ENCODE measurements at places on chromosomes 4 and X. TPM values are rescaled to one million over a fixed set of nuclear protein-coding genes. Genes with fewer than 3 reads are reported as not detected.

GRCh38 chr4:176814770-176815169 is 22.0 kb upstream of the VEGFC start:
- DNase-seq: no peak

GRCh38 chr4:18201885-18202284 is 180.3 kb upstream of the LCORL start:
- DNase-seq: no peak

DNA sequence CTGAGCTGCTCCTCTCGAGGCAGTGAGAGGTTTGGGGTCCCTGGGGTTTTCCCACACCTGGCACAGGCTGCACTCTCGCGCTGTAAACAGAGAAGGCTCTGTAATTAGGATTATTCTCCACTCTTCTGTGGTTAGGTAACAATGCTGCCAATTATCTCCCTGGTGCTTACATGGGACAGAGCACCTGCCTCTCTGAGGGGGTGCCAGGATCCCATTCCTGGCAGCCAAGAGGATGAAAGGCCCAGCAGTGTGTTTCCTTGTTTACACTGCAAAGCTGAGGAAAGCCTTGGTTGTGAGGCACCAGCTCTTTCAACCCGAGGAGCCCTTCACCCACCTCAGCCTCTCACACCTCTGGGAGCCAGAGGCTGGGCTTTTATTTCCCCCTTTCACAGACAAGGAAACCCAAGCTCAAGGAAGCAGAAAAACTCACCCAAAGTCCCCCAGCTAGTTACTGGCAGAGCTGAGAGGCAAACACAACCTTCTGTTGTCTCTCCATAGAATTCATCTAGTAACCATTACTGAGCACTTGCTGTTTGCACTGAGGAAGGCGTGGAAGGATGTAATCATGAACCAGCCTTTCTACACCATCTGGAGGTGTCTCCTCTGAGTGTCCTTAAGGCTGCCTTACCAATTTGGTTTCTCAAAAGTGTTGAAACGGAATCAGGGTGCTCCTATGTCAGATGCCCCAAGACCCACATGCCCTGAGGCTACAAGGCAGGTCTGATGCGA is 39.7 kb upstream of the PROM1 start:
- DNase-seq: no peak

DNA sequence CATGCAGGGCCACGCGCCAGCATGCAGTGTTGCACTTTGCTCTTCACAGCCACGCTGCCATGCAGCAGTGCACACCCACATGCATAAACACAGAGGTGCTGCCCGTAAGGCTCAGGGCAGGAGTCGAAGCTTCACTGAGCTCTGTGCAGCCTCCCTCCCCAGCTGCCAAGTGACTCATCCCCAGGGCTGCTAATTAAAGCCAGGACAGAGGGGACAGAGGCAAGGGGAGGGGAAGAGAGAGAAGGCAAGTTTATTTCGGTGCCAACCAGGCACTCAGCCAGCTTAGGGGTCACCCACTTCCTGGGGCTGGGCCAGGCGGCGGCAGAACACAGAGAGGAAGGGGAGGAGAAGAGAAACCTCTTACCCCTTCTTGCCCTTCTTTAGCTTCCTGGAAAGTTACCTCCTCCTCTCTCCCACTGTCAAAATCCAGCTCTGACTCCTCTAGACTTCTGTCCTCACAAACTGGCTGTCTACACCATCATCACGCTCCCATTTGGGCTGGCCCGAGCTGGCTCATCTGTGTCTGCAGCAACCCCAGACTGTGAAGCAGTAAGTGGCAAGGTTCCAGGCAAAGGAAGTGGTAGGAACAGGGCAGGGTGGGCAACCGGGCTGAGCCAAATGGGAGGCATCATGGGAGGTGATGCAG is 6.2 kb upstream of the IQSEC2 start:
- DNase-seq: peak; percentile 70

DNA sequence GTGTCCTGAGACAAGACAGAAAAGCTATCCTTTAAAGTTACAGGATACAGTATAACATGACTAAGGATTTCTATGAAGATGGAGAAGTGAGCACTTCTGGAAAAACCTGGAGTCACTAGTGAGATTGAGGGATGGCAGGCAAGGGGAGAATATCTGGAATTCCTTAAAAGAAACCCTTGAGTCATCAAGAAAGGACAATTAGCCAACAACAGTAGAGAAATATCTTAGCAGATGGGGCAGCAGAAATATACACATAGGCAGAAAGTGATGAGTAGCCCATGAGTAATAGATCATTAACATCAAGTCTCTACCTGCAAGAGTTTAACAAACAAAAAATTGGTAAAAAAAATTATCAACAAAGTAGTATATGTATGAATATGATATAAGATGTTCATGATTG is 858.8 kb upstream of the FRG1 start:
- no peak for DNase-seq

- DNase-seq: no peak
These were observed 1.3 kb downstream of the SULT1E1 start for GRCh38 chr4:69858690-69859089.

- no peak for DNase-seq
These were observed 252.4 kb upstream of the ARHGAP24 start for GRCh38 chr4:85222561-85222960.

DNA sequence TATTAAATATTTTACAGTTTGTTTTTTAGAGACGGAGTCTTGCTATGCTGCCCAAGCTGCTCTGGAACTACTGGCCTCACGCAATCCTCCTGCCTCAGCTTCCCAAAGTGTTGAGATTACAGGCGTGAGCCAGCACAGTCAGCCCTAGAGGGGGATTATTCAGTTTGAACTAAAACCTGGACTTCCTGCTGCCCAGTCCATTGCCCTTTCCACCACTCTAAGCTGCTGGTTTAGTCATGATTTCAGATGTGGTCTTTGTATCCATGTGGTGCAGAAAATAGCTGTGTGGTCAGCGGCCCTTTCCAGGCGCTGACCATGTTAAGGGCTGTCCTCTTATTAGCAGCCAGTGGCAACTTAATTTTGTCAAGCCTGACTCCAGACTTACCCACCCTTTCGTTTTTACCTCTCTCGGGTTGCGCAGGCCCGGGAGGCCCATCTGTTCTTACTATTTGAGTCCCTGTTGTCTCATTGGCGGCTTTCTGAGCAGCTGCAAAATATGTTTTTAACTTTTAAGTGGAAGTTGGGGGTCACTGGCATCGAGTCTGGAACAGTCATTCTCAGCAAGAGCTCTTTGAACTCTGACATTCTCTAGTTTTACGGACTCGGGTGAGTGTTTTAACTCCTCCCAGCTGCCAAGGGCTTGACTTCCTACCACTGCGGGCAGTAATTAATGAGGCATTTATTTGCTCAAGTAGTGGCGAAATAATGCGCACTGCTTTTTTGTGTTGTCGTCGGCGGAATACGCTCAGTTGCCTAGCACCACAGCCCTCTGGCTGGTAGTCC is 773 bp upstream of the VMA21 start:
- DNase-seq: peak; percentile 21

DNA sequence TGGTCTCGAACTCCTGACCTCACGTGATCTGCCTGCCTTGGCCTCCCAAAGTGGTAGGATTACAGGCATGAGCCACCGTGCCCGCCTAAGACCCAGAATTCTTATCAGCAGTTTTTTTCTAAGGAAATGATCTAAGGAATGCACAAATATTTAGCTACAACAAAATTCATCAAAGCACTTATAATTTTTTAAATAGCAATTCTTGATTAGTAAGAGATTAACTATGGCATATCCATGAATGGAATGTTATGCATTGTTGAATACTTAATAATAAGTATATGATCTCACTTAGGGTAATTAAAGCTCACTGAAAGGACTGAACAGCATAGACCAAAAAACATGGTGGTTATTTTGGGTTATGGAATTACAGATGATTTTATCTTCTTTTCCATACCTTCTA is 18.4 kb downstream of the CENPU start:
- no peak for DNase-seq

- peak; percentile 73 for DNase-seq
These were observed 248.1 kb upstream of the PPARGC1A start for GRCh38 chr4:24137671-24138601.

DNA sequence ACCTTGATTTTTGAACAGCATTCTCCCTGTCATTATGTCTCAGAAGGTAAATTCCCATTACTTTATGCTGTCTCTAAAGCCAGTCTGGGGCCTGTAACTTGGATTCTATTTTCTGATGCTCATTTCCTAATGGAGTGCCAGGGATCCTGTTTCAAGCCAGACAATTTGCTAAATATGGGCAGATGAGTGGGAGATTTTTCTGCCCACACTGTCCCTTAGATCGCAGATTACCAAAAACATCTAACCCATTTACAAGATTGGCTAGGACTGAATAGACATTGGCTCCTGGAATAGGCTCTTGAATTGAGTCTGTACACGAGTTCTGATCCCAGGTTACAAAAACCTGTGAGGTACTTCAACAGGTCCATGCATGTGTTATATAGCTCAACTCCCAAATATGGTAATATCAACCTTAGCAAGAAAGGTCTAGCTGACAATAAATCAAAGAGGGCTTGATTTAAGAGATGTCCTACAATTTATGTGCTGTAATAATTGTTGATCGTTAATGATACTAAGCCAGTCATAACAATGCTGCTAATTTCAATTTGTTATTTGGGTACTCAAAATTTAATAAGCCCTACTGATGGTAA is 5.7 kb downstream of the GPC3 start:
- no peak for DNase-seq

- peak; percentile 76 for DNase-seq
These were observed 55.5 kb downstream of the LUZP4 start for GRCh38 chrX:115344885-115345614.

DNA sequence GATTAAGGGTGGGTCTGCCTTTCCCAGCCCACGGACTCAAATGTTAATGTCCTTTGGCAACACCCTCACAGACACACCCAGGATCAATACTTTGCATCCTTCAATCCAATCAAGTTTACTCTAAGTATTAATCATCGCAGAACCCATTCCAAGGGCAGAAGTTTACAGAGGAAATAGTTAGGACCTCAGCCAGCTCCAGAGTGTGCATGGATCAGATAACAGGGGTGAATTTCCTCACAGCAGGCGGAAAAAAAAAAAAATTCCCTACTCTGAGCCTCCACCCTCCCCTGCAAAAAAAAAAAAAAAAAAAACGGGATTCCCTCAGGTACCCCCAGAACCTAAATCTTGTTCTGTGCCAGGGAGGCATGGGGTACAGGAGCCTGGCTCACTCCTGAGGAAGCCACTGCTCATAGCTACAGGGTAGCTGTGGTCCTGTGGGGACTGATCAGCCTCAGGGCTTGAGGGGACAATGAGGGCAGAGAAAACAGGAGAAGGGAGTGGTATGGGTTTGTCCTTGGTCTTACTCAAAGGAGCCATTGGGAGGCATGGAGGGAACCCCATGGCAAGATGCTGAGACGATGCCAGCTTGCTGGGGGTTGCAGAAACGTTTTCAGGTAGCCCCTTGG is 113.0 kb downstream of the DHRSX start:
- no peak for DNase-seq

DNA sequence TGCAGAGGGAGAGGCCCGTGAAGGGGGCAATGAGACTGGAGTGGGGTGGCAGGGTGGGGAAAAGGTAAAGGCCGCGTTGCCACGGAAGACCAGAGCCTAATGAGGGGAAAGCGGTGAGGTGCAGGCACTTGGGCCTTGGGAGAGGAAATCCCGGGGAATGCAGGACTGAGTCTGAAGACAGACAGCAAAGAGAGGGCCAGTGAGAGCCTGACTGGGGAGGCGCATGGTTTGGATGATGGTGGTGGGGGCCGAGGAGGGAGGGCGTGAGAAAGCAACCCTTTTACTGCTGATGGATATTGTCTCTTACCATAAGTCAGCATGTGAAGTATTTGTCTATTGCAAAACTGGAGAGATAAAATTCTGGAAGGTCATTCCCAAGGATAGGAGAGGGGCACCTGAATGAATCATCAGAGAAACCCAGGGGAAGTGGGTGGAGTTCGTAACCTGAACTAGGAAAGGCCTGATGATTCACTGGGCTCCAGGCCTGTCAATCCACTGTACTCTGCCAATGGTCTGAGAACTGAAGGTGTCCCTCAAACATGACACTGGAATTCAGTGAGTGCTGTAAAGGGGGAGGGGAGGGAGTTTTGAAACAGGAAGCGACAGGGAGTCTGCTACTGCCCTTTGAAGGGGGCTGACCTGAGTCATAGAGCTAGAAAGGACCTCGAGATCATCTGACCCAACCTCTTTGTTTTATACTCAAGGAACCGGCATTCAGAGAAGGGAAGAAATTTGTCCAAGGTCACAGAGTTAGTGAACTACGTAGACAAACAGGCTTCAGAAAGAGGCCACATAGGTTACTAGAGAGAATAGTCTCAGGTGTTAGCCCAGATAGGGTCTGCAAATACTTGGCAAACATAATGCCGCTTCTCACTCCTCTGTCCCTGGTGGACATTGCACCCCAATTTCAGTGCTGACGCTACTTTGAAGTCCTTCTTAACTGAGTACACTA is 52.2 kb downstream of the NALF2 start:
- DNase-seq: no peak

GRCh38 chr4:89572224-89572858 is 264.6 kb downstream of the SNCA start:
- DNase-seq: no peak

- DNase-seq: no peak
These were observed 71.5 kb downstream of the TSPAN5 start for GRCh38 chr4:98586962-98587354.

- DNase-seq: no peak
These were observed 42.0 kb downstream of the LGI2 start for GRCh38 chr4:24988776-24989175.

GRCh38 chr4:151692821-151693673 is 67.8 kb downstream of the GATB start:
- DNase-seq: no peak

GRCh38 chrX:111892375-111892774 is 16.4 kb downstream of the TRPC5OS start:
- no peak for DNase-seq

DNA sequence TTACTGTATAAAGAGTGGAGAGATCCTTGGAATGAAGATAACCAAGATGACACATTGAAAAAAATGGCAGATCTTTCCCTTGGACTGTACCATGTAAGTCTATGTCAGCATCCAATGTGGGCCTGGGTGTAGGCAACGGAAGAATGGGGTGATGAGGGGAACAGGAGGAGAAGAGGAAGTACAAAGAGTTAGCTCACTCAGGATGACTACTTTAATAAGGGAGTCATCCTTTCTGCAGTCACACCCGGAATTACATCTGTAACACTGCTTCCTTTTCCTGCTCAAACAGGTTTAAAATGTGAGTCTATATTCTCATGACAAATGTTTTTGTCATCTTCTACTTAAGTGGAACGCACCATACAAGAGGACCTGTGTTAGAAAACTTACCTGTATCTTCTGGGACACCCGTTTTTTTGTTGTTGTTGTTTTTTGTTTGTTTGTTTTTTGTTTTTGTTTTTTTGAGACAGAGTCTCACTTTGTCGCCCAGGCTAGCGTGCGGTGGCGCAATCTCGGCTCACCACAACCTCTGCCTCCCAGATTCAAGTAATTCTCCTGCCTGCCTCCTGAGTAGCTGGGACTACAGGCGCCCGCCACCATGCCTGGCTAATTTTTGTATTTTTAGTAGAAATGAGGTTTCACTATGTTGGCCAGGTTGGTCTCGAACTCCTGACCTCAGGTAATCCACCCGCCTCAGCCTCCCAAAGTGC is 18.0 kb downstream of the HPSE start:
- DNase-seq: no peak

Gene CSAG1
- total RNA-seq: not detected

Gene HSFX2
- total RNA-seq: not detected

Gene NAP1L5
- 3.5 TPM for total RNA-seq

Gene TCEAL9
- total RNA-seq: 64.1 TPM

Gene CHM
- total RNA-seq: 15.1 TPM

Gene UGT2B11
- total RNA-seq: 0.96 TPM

Gene UGT2B17
- total RNA-seq: 171 TPM

Gene CC2D2A
- total RNA-seq: 36.7 TPM

Gene IDS
- 137 TPM for total RNA-seq

Gene SPP1
- 23.5 TPM for total RNA-seq

Gene ADH5
- total RNA-seq: 80.0 TPM

Gene LETM1
- total RNA-seq: 173 TPM
